ENCODE measurements at places on chromosomes 5 and 9. TPM values are rescaled to one million over a fixed set of nuclear protein-coding genes. Genes with fewer than 3 reads are reported as not detected.

- H3K4me1 ChIP-seq, result no peaks in the 10 kb centered on the region
- no peaks in the 10 kb centered on the region for H3K27me3 ChIP-seq
- H3K27ac ChIP-seq, result no peak overlapping the region
- no peak for DNase-seq
- H3K4me3 ChIP-seq, result no peak overlapping the region
Observed at GRCh38 chr9:18761742-18762300, 271.2 kb downstream of the SAXO1 start.

GRCh38 chr9:87765521-87765920 lies 39.6 kb downstream of the CTSL start:
- H3K4me1 ChIP-seq, result no peaks in the 10 kb centered on the region
- H3K4me3 ChIP-seq, result no peak overlapping the region
- no peak overlapping the region for H3K27ac ChIP-seq
- H3K27me3 ChIP-seq, result no peaks in the 10 kb centered on the region

Gene SPATA31E1
- not detected for total RNA-seq

GRCh38 chr5:180376511-180376910 lies 23.4 kb upstream of the GFPT2 start:
- H3K36me3 ChIP-seq, result no peaks in the 10 kb centered on the region
- H3K27ac ChIP-seq, result no peak overlapping the region
- H3K4me3 ChIP-seq, result no peak overlapping the region
- H3K27me3 ChIP-seq, result no peaks in the 10 kb centered on the region
- H3K4me1 ChIP-seq, result no peaks in the 10 kb centered on the region
- DNase-seq, result no peak

GRCh38 chr9:107612136-107612535 lies 122.6 kb upstream of the KLF4 start:
- no peak overlapping the region for H3K27ac ChIP-seq
- H3K4me3 ChIP-seq, result no peak overlapping the region
- no peaks in the 10 kb centered on the region for H3K4me1 ChIP-seq
- H3K36me3 ChIP-seq, result no peaks in the 10 kb centered on the region
- no peak for DNase-seq

Gene GABRA1
- not detected for total RNA-seq

- H3K27ac ChIP-seq, result no peak overlapping the region
- H3K4me3 ChIP-seq, result no peak overlapping the region
- H3K4me1 ChIP-seq, result no peaks in the 10 kb centered on the region
- DNase-seq, result no peak
- no peaks in the 10 kb centered on the region for H3K36me3 ChIP-seq
Observed at GRCh38 chr9:118215549-118215948, 511.3 kb downstream of the TLR4 start.

- H3K27me3 ChIP-seq, result no peaks in the 10 kb centered on the region
- DNase-seq, result no peak
- no peak overlapping the region for H3K4me3 ChIP-seq
- no peaks in the 10 kb centered on the region for H3K36me3 ChIP-seq
Observed at GRCh38 chr9:6692881-6693361, 47.4 kb upstream of the GLDC start.

GRCh38 chr9:111940697-111941096 lies 44.1 kb downstream of the UGCG start:
- no peak overlapping the region for H3K27ac ChIP-seq
- no peak for DNase-seq
- H3K36me3 ChIP-seq, result no peaks in the 10 kb centered on the region
- H3K4me3 ChIP-seq, result no peak overlapping the region

DNA sequence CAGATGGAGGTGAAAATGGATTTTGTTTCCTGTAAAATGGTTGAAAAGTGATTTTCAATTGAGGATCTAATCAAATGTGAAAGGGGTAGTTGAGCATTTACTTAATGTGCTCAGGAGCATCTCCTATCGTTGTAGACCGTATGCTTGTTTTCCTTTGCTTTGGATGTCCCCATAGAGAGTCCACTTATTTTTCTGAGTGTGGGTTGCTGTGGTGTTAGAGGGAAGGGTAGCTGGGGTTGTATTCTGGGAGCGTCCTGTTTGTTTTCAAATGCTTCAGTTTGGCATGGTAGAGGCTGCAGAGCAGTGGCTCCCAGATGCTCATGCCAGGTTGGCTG lies 154.1 kb downstream of the MAT2B start:
- DNase-seq, result no peak
- H3K4me3 ChIP-seq, result no peak overlapping the region
- no peaks in the 10 kb centered on the region for H3K27me3 ChIP-seq
- no peak overlapping the region for H3K27ac ChIP-seq
- no peaks in the 10 kb centered on the region for H3K36me3 ChIP-seq

Gene ZNF300
- 0.59 TPM for total RNA-seq

Gene ADAMTSL1
- 3.4 TPM for total RNA-seq

GRCh38 chr5:145407300-145408047 lies 427.7 kb downstream of the PRELID2 start:
- no peak for DNase-seq
- H3K27me3 ChIP-seq, result no peaks in the 10 kb centered on the region
- H3K27ac ChIP-seq, result no peak overlapping the region
- H3K4me3 ChIP-seq, result no peak overlapping the region
- H3K4me1 ChIP-seq, result no peaks in the 10 kb centered on the region
- H3K36me3 ChIP-seq, result no peaks in the 10 kb centered on the region

DNA sequence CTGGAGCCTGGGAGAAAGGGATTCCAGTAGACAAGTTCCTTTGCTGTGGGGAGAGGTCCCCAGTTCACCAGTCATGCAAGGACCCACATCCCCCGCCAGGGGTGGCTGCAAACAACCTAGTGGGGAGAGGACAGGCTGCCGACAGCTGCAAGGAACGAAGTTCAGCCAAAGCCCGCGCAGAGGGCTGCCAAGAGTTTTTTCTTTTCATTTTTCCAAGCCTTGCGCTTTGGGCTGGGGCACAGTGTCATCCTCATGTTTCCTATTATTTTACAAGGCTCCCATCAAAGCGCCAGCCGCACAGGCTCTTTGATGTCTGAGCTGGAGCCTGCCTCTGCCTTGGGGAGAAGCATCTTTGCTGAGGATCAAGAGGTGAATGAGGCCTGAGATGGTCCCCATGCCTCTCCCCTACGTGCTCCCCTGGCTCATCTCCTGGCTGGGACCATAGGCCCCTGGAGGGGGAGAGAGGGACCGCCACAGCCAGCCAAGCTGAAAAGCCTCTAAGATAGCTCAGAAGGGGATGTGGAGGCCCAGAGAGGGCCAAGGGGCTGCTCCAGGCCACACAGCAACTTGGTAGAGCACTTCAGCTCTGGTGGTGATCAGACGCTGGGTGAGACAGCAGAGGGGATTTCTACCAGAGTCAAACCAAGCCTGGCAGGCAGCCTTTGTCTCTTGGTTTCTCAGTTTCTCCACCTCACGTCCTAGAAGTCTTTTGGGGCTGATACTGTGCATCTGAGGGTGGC lies 50.4 kb upstream of the SYNPO start:
- no peak for DNase-seq
- H3K27ac ChIP-seq, result peak overlapping the region; percentile 85
- peaks cover 39% of the 10 kb centered on the region for H3K4me1 ChIP-seq
- H3K36me3 ChIP-seq, result no peaks in the 10 kb centered on the region

Gene PCA3
- 0.92 TPM for total RNA-seq

Gene PCDHA9
- total RNA-seq, result not detected

Gene IRX1
- total RNA-seq, result not detected

Gene SWI5
- 10.7 TPM for total RNA-seq

Gene LCN10
- 0.14 TPM for total RNA-seq

GRCh38 chr5:14122089-14122488 lies 21.1 kb upstream of the TRIO start:
- H3K4me1 ChIP-seq, result no peaks in the 10 kb centered on the region
- no peak overlapping the region for H3K4me3 ChIP-seq
- H3K27me3 ChIP-seq, result no peaks in the 10 kb centered on the region
- no peaks in the 10 kb centered on the region for H3K36me3 ChIP-seq
- DNase-seq, result no peak
- no peak overlapping the region for H3K27ac ChIP-seq

- no peak overlapping the region for H3K4me3 ChIP-seq
- no peaks in the 10 kb centered on the region for H3K36me3 ChIP-seq
- no peaks in the 10 kb centered on the region for H3K27me3 ChIP-seq
- DNase-seq, result no peak
Observed at GRCh38 chr9:83477571-83477970, 60.6 kb downstream of the FRMD3 start.

DNA sequence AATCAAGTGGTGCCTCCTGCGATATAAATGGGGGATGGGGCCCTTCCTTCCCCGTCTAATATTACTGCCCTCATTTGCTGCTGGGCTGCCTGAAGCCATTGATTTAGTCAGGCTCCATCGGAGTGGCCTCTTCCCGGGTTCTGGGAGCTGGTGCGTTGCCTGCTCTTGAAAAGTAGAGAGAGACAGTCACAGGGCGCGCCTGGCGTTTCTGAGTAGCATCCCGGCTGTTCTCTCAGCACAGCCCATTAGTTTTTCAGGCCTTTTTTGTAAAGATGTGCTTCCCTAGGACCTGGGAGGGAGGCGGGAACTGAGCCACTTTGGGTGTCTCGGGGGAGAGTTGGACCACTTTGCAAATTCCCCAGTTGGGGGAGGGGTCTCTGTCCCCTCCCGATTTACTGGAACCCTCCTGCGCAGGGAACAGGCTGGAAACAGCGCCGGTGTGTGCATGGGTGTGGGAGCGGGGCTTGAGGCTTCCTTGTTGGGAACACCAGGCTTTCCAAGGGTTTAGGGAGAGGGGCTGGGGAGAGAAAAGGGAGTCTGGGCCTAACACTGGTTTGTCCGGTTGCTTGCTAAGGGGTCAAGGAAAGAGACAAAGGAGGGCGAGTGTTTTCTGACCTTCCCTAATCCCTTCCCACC lies 4.7 kb downstream of the PRDM6 start:
- no peak overlapping the region for H3K4me3 ChIP-seq
- peaks cover 22% of the 10 kb centered on the region for H3K4me1 ChIP-seq
- H3K27me3 ChIP-seq, result peaks cover 2% of the 10 kb centered on the region
- no peak for DNase-seq
- no peak overlapping the region for H3K27ac ChIP-seq

Gene TMEM215
- total RNA-seq, result not detected

Gene CDO1
- 472 TPM for total RNA-seq

GRCh38 chr9:95061916-95062595 lies 255.5 kb downstream of the FANCC start:
- H3K4me1 ChIP-seq, result peaks cover 16% of the 10 kb centered on the region
- no peak overlapping the region for H3K27ac ChIP-seq
- no peak for DNase-seq

DNA sequence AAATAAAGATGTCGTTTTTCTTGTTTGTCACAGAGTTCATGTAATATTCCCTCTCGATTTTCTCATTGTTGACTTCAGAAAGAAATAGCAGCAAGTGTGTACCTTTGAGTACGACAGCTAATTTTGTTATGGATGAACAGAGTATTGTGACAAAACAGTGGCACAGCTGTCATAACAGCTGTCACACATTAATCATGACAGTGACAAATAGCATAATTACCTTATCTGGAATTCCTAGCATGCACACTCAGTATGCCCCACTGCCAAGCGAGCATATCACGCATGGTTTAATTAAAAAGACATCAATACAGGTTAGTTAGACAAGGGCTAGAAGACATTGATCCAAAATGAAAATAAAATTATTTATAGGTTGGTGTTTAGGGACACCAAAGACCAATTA lies 375.1 kb downstream of the SPATA31D1 start:
- no peaks in the 10 kb centered on the region for H3K27me3 ChIP-seq
- no peak overlapping the region for H3K4me3 ChIP-seq
- no peak for DNase-seq
- H3K27ac ChIP-seq, result no peak overlapping the region

Gene VLDLR
- total RNA-seq, result 2.8 TPM

Gene GRK6
- 24.0 TPM for total RNA-seq

- H3K4me1 ChIP-seq, result peaks cover 17% of the 10 kb centered on the region
- peaks cover 6% of the 10 kb centered on the region for H3K36me3 ChIP-seq
- H3K27me3 ChIP-seq, result no peaks in the 10 kb centered on the region
- no peak for DNase-seq
- H3K4me3 ChIP-seq, result no peak overlapping the region
- no peak overlapping the region for H3K27ac ChIP-seq
Observed at GRCh38 chr9:124352616-124353015, 62.6 kb downstream of the PSMB7 start.

Gene PFN3
- total RNA-seq, result not detected

DNA sequence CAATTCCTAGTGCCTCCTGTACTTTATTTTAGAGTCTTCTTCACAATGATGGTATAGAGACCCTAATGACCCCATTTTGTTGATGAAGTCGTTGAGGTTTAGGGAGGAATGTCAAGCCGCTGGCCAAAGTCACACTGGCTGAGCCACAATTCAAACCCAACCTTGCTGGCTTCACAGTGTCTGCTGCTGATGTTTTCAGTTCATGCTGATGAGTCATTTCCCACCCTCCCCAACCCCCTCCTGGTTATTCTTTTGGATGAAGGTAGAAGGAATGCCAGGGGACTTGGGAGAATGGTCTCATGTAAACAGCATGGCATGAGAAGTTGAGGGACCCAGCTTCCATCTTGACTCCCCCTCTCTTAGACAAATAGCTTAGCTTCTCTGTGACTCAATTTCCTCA lies 68.6 kb downstream of the TMEM252 start:
- no peak overlapping the region for H3K27ac ChIP-seq
- no peaks in the 10 kb centered on the region for H3K27me3 ChIP-seq

DNA sequence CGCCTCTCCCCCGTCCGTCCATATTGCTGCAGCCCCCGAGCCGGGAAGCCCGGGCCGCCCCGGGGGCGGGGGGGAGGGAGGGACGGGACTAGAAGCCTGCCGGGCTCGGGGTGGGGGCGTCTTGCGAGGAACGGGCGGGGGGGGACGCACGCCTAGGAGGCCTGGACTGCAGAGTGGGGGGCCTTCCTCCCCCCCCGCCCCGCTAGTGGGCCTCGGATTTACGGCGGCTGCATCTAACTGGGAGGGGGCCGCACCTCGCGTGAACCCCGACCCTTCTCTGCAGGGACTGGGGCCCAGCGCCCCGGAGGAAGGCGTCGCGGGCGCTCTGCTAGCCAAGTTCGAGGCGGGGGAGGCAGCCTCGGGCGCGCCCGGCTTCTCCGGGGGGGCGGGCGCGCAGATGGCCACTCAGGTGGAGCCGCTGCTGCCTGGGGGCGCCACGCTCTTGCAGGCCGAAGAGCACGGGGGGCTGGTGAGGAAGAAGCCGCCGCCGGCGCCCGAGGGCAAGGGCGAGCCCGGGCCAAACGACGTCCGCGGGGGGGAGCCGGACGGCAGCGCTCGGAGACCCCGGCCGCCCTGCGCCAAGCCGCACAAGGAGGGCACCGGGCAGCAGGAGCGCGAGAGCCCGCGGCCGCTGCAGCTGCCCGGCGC lies at the start of gene LARP1:
TSS of gene LARP1 (plus strand) at position 17 of the 648 bp plus-strand sequence. CDS start at position 398, 381 bp downstream.
- H3K27me3 ChIP-seq, result no peaks in the 10 kb centered on the region
- DNase-seq, result peak; percentile 57
- H3K4me1 ChIP-seq, result peaks cover 38% of the 10 kb centered on the region
- no peaks in the 10 kb centered on the region for H3K36me3 ChIP-seq

GRCh38 chr5:29462241-29462640 lies 1731.2 kb upstream of the CDH6 start:
- H3K27me3 ChIP-seq, result no peaks in the 10 kb centered on the region
- no peaks in the 10 kb centered on the region for H3K4me1 ChIP-seq
- no peaks in the 10 kb centered on the region for H3K36me3 ChIP-seq
- no peak overlapping the region for H3K27ac ChIP-seq

Data from liver (tissue), 10 donors.